ENCODE measurements at places on chromosomes 12 and 14.
A peak's percentile ranks its signal among the peaks of the same experiment; 100 is the strongest.

- DNase-seq: no peak
These were observed 3.8 kb downstream of the KRT73 start for GRCh38 chr12:52614381-52615207.

DNA sequence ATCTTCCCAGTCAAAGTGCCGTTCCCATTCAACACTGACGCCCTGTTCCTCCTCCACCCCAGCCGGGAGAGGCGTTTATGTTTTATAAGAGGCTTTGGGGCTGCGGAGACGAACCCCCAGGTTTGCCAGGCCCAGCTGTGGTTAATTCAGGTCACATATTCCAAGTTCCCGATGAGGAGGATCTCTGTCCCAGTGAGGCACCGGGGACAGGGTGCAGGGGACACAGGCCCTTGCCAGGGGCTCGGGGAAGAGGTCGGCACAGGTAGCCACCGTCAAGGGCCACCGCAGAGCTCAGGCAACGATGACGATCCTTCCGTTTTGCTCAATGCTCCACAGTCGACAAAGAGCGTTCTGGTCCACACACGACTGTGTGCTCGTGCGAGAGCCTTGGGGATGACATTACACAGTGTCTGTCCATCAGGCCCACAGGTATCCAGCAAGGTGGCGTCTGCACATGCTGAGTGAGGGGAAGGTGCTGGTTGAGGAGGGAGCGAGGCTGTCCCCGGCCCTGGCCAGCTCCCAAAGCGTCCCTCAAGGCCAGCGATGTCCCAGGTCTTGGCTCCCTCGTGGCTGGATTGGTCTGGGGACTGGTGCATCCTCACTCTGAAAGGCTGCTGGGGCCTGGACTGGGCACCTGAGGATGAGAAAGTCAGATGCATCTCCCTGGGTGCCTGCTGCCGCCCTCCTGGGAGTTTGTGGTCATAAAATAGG lies 189.2 kb upstream of the C14orf180 start:
- DNase-seq: no peak

DNA sequence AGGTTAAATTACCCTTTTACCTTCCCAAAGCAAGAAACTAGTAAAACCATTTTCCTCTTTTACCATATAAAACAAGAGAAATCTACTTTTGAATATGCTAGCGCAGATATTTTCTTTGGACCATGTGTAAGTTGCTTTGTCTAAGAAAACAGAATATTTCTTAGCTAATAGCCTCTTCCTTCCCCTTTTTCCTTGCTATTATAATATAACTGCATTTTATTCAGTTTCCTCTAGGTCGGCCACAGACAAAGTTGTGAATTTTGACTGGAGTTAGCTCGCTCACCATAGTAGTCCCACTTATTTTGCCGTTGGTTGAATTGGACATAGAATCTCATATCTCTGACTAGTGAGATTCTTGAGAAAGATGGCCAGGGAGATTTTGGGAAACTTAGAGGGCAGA lies 115.6 kb downstream of the PLEKHA5 start:
- no peak for DNase-seq

DNA sequence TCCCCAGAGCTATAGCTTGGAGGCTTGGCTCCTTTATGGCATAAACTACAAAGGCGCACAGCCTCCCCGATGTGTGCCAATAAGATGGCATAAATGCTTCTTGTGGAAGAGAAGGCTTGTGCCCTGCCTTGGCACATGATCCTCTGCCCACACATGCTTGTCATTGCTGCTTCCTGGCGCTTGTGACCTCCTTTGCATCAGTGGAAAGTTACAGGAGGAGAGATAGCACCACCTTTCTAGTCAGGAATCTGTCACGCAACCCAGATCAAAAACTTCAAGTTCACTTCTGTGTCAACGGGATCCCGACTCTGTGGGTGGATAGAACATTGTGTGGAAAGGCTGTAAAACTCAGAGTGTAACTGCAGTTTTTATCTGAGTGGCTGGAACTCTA lies 183.8 kb upstream of the HIF1A start:
- DNase-seq: peak; percentile 60

DNA sequence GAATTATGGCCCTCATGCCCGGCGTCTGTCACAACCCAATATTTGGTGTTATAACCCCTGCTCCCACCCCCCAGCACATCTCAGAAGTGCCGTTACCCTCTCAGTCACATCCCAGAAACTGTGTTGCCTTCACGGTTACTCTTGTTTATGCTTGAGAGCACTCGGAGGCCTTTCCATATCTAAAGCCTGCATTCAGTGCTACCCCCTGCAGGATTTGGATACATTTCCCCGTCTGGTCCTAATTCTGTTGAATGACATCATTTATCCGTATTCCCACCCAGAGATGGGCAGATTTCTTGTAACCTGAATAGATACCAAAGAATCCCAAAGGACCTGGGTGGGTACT lies 19.1 kb upstream of the FOS start:
- DNase-seq: no peak

GRCh38 chr14:51455041-51455835 lies 196.5 kb upstream of the FRMD6 start:
- DNase-seq: no peak

- DNase-seq: no peak
These were observed 107.2 kb downstream of the ZFC3H1 start for GRCh38 chr12:71556448-71556847.

- no peak for DNase-seq
These were observed 319.5 kb downstream of the PAWR start for GRCh38 chr12:79371226-79371625.

DNA sequence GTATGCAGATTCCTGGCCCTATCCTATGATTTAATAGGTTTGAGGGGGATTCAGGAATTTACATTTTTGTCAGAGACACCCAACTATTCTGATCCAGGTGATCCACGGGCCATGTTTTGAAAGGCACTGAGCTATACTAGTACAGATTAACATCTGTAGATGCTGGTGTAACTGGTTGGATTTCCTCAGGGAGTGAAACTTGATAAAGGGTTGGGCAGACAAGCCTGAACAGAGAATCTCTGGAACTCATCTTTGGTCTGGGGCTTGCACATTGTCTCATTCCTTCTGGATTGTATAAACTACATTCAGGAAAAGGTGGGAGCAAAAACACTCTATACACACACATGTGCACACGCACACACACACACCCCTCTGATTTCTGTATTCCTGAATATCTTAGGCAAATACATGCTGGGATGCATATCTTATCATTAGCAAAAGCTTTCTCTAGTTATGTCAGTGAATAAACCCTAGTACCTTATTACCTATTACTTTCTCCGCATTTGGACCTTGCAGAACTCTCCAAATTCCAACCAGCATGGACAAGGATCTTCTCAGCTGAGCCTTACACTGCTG lies 104.6 kb downstream of the SLC38A1 start:
- DNase-seq: no peak

DNA sequence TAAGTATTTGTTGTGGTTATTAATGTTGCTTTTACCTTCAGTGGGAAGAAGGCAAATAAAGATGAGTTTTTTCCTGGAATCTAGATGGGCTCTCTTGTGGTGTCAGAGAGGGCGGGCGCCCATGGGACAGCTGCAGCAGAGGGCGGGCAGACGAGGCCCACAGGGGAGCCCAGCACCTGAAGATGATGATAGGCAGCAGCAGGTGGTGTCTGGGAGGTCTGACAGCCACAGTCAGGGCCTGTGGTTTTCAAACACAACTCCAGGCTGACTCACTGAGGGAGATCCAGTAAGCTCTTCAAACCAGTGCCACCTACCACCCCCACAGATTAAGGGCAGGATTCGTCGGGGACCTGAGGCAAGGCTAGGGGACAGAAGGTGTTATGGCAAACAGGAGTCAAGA lies 42.8 kb downstream of the NKX2-1 start:
- DNase-seq: no peak

DNA sequence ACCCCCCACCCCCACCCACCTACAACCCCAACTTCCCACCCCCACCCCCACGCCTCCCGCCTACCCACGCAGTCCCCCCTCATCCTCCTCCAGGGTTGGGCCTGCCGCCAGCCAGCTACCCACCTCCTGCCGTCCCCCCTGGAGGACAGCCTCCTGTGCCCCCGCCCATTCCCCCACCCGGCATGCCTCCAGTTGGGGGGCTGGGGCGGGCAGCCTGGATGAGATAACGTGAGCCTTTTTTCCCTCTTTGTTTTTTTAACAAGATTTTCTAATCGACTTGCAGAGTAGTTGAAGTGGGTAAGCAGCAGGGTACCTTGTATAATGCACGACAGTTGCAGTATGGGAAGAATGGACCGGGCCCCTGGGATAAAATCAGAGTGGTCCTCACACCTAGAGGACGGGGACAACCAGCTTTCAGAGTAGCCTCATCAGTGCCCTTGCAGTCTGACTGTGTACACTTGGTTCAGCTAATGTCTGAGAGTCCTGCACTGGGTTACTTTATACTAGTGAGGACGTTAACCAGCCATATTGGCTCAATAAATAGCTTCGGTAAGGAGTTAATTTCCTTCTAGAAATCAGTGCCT lies 29.4 kb downstream of the CCNK start:
- no peak for DNase-seq

DNA sequence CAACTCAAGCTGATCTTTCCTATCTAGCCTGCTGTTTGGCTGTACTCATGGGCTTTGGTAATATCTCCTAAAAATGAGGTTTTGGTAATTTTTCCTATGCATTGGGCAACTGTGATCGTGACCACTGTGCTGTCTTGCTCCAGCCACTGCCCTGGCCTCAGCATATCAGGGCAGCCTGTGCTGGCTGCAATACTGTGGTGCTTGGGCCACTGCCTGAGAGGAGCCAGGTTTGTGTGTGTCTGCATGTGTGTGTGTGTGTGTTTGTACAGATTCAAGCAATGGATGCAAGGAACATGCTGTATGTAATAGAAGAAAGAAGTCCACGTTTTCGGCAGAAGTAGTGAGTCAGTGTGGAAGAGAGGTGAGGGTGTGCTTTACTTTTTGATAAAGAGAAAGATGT lies 13.0 kb downstream of the ERG28 start:
- DNase-seq: no peak

DNA sequence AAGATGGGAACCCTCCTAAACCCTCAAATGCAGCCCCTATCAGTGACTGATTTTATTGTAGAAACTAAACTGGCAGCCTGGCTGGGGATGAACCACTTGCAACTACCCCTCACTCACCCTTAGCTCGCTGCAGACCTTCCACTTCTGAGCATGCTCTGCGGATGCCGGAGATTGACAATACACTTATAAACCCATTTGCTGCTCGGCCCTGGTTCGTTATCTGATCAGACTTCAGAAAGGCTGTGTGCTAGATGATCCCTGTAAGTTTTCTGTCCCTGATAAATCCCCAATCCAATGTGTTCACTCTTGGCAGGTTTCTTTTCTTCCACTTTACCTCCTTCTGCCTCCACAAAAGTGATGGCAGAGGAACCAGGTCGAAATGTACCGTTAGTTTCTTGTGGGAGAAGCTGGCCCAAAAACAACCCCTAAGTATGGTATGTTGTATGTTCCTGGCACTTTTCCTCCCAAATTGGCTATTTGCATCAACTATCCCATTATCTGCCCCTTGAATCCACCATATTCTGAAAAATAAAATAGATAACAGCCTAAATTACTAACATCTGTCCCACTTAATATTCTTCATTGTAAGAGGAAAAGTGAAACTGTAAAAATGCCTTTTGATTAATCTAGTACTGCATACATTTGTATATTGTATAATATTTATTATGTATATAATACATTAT lies 18.8 kb downstream of the RPH3A start:
- DNase-seq: no peak

- no peak for DNase-seq
These were observed 412.4 kb downstream of the PCNX1 start for GRCh38 chr14:71319666-71320065.
